ENCODE measurements at places on chromosomes 7 and 10.

- DNase-seq = no peak
These were observed 2.9 kb downstream of the SH2D4B start for GRCh38 chr10:80540618-80540980.

DNA sequence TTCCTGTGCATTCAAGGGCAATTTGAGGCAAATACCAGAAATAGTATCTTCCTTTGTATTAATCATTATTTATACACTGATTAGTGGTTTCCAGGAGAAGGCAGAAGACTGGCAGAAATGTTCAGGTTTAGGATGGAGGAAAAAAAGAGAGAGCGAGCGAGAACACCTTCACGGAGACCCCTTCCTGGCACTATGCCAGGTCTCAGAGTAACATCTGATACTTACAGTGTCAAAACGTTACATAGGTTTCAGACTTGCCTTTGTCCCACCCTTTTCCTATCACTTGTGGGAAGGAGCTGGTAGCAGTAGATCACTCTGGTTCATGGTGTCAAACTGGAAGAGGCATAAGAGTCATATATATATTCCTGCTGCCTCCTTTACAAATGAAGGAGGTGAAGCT lies 652 bp downstream of the OR2A12 start:
- no peak for DNase-seq

- DNase-seq = no peak
These were observed 165.0 kb downstream of the SLIT1 start for GRCh38 chr10:97020452-97021400.

DNA sequence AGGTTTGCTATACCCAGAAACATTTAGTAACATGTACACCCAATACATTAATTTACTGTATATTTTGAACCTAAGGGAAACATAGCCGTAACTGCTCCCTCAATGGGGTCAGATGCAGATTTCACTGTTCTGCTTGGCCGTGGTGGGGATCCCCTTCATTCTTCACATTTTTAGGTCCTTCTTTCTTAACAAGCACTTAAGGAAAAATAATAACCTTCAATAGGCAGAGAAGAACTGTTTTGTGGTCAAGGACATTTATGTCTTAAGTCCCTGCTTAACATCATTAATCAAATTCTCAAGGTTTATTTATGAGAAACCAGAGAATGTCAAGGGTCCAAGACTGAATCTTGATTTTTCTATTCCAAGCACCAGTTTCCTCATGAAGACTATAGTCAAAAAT lies 592.1 kb upstream of the ANKRD30A start:
- no peak for DNase-seq

DNA sequence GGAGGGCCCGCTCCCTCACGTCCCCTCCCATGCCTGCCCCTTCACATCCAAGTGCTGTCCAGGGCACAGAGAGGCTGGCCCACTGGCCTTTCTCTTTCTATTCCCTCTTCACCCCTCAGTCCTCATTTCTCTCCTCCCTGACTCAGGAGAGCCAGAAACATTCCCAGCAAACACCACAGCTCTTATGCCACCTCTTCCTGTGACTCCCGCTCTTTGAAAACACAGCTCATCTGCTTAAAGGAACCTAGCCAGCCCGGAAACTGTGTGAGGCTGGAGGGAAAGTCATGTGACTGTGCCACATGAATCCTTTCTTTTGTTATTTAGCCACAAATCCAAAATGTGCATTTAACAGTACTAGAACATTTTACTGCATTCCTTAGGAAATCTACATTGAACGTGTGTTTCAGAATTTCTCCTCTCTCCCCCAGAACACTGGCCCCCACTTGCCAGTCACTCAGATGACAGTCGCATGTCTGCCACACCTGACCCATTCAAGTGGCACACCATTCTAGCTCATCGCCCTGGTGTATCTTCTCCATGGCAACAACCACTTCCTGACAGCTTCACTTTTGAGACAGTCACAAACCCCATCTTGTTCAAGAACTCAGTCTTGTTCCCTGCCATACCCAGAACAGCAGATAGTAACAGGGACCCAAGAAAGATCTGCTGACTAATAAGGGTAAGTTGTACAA lies 42.8 kb downstream of the GRB10 start:
- no peak for DNase-seq
